ENCODE measurements at places on chromosomes 4 and X.
A peak's percentile ranks its signal among the peaks of the same experiment; 100 is the strongest.

DNA sequence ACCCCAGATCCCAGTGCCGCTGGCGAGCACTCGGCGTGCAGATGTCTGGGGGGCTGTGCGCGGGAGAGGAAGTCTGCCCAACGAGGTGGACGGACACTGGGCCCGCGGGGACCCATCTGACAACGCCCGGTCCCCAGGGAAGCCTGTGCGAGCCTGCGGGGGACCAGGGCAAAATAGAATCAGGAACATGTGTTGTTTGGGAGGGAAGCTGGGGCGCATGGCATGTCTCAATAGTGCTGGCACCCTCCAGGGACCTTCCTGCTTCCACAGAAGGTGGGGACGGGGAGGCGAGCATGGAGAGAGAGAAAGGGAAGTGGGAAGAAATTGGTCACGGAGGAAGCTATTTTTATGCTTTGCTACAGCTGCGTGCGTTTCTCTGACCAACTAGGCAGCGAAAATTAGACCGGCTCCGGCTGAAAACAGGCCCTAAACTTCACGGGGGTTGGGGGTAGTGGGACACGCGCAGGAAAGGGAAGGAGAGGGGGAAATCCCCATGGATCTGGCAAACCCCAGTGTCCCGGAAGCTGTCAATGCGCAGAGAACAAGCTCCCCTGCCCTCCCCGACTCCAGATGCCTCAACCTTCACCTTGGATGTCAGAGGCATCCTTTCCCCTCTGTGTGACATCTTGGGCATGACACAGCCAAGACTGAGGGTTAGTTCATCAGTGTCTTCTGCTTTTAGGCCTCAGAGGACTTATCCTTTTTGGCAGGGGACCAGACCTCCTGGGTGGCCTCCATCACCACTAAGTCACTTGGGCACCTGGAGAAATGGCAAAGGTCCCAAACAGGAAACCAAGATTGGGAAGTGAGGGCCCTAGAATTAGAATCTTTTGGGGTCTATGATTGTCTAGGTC, 169.8 kb upstream of the BCOR start:
- peak; percentile 73 for DNase-seq

DNA sequence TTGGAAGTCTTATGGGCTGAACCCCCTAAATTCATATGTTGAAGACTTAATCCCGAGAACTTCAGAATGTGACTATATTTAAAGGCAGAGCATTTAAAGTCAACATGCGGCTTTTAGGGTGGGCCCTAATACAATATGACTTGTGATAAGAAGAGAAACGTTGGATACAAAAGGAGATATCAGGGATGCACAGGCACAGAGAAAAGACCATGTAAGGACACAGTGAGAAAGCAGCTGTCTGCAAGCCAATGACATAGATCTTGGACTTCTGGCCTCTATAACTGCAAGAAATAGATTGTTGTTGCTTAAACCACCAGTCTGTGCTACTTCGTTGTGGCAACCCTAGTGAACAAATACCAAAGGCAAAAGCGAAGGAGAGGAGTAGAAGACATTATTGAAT, 42.2 kb downstream of the GABRG1 start:
- no peak for DNase-seq

- DNase-seq, result no peak
These were observed 148.1 kb downstream of the TRIML1 start for GRCh38 chr4:188287169-188287894.

GRCh38 chr4:7816771-7817170, 122.9 kb downstream of the AFAP1 start:
- no peak for DNase-seq

GRCh38 chr4:53119680-53120079, 246.2 kb downstream of the SCFD2 start:
- DNase-seq, result peak; percentile 44

DNA sequence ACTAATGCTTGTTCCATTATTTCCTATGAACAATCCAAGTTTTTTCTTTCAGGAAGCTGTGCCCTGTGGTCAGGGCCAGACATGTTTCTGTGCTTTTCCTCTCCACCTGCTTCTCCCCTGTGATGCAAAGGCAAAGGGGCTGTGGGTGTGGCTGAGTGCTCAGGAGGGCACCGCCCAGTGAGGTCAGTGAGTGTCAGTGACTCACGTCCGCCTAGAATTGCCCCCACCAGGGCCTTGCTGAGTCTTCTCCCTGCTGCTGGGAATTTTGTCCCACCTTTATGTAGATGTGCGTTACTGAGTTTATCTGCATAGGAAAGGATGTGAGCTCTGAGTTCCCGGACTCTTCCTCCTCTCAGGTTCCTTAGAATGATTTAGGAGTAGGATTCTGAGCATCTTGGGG, 283.2 kb downstream of the DCHS2 start:
- no peak for DNase-seq

DNA sequence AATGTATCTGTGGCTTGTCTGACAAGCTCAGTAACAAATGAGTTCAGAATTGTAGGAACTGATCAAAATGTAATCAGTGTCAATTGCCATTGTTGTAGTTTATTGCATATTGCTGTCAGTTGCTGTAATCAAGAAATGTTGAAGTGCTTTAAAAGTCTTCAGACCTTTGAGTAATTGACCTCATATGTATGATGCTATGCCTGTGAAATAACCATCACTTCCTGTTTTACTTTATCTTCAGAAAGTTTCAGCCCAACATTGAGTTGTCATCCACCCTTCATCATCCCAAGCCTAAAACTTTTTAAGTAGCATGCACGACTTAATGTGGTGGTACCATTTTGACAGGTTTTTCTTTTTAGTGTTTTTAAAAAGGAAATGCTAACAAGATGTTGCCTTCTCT, 212.4 kb downstream of the ARHGAP10 start:
- no peak for DNase-seq

DNA sequence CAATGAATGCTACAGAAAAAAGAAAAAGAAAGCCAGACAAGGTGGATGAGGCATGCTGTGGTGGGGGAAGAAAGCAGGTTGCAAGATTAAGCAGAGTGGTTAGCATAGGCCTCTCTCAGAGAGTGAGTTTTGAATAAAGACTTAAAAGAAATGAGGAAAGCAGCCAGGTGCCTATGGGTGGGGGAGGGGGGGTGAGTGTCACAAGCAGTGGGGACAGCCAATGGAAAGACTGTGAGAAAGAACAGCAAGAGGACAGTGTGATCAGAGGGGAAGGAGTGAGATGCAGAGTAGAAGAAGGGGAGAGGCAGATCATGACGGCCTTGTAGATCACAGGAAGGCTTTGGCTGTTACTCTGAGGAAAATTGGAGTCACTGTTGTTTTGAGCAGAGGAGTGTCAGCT, 162.5 kb downstream of the SOX3 start:
- DNase-seq, result no peak

DNA sequence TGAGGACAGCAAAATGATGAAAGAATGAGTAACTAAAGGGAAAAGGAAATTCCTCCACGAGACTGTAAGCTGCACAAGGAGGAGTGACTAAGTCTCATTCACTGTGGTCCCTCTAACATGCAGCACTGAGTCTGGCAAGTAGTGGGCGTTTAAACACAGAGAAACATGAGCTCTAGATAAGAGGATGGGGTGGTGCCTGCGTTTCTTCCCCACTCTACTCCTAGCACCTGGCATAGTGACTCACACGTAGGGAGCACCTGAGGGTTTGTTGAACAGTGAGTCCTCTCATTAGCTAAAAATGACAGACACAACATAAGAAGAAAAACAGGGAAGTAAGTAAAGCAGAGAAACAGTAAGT, 105.8 kb upstream of the CBR4 start:
- peak; percentile 94 for DNase-seq

- no peak for DNase-seq
These were observed 170.2 kb downstream of the RAPGEF2 start for GRCh38 chr4:159273141-159273438.

DNA sequence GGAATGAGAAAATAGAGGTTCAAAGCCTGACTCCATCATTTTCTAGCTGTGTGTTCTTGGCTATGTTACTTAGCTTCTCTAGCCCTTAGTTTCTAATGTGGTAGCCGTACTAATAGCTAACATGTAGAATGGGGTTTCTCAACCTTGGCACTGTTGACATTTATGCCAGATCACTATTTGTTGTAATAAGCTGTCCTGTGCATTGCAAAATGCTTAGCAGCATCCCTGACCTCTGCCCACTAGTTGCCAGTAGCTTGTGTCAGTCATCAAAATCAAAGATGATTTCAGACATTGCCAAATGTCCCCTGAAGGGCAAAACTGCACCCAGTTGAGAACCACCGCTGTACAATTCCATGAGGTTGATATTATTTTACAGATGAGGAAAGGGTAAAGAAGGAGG, 18.3 kb upstream of the ADAMTS3 start:
- DNase-seq, result no peak

DNA sequence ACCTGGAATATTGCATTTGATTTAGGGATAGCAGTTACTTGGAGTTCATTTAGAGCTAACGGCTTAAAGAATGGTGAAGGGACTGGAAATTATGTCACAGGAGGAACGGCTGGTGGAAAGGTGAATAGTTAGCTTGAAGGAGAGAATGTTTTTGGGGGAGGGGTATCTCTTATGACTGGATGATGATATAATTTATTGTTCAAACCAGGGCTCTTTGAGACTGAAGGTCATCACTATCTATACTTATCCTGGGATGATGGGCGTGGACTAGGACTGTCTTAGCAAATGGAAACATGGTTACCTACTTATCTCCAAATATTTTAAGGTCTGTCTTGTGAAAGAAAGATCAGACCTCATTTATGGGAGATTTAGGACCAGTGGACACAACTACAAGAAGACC, 30.1 kb downstream of the WWC2 start:
- DNase-seq, result no peak

Measured in osteoblast (primary cell).